ENCODE measurements at places on chromosomes 4 and X.
A peak's percentile ranks its signal among the peaks of the same experiment; 100 is the strongest.

DNA sequence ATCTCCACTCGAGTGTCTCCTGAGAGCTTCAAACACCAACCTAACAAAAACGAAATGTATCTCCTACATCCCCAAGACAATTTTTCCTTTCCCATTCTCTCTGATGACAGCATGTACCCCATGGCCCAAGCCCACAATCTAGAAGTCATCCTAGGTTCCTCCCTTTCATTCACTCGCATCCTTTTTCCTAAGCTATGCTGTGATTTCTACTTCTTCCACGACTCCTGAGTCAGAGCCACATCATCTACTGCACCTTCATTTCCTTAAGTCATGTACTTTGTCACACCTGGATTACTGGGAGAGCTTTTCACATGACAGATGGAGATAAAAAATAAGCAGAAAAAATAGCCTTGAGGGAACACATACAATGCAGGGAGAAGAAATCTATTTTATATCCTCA lies 20.1 kb downstream of the C4orf36 start:
- no peak for DNase-seq

GRCh38 chrX:108001218-108001814 lies 19.1 kb upstream of the TEX13B start:
- no peak for DNase-seq

- DNase-seq: no peak
Measured at GRCh38 chr4:20544645-20545044, 155.6 kb upstream of the PACRGL start.

DNA sequence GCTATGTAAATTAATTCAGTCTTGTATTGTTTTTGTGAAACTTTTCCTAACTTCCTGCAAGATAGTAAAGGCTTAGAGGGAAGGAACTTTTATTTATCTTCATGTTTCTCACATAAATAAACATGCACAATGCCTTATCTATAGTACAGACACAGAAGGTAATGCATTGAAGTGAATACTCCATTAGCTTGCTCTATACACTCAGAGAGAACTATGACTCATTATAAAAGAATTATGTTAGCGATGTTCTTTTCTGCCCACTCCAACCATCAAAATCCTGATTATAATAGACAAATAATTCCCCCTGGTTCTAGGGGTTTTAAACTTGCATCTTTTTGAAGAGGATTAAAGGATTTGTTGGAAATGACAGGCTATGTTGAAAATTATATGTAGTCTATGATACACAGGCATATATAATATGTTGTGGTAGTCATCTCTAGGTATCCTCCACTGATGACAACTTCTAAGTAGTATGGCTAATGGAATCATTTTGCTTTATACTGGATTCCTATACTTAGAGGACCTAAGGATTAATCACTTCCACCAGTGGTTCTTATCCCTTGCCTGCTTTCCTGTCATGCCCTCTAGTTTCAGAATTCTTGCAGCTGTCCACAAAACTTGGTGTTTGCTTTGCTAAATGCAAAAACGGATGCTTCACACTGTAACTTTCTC lies 115.7 kb downstream of the NDST4 start:
- DNase-seq: no peak

- DNase-seq: no peak
Measured at GRCh38 chrX:139642241-139642927, 65.6 kb downstream of the MCF2 start.

DNA sequence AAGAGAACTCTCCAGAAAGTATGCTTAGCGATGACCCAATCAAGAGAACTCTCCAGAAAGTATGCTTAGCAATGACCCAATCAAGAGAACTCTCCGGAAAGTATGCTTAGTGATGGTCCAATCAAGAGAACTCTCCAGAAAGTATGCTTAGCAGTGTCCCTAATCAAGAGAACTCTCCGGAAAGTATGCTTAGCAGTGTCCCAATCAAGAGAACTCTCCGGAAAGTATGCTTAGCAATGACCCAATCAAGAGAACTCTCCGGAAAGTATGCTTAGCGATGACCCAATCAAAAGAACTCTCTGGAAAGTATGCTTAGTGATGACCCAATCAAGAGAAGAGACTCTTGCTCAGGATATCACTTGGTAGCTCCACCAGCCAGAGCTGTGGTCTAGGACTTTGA lies 92.5 kb downstream of the AFAP1 start:
- DNase-seq: no peak

GRCh38 chr4:182827954-182828353 lies 89.2 kb downstream of the DCTD start:
- no peak for DNase-seq

GRCh38 chr4:37453281-37453998 lies 208.9 kb downstream of the NWD2 start:
- peak; percentile 22 for DNase-seq

DNA sequence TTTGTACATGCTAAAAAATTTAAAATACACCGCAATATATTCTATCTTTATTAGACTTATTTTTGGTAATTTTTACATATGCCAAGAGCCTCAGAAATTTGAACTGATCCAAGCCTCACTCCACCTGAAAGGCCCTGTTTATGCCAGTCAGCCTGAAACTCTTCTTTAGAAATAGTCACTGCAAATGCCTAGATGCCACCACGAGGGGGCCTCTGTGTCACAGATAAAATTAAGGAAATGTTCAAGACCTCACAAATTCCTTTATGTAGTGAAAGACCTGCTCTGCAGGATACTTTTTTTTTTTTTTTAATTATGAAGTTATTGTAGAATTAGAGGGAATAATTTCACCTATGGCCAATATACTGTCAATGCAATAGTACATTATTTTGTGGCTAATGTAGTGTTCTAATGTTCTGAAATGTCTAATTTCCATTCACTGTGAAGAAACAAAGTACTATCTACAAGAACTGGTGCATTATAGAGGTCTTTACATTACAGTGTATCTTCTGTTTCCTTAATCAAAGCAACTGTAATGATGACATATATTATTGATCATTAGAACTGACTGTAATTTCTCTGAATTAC lies 69.8 kb downstream of the DTHD1 start:
- DNase-seq: peak; percentile 13

GRCh38 chr4:147735413-147736301 lies 3.8 kb downstream of the ARHGAP10 start:
- DNase-seq: no peak

DNA sequence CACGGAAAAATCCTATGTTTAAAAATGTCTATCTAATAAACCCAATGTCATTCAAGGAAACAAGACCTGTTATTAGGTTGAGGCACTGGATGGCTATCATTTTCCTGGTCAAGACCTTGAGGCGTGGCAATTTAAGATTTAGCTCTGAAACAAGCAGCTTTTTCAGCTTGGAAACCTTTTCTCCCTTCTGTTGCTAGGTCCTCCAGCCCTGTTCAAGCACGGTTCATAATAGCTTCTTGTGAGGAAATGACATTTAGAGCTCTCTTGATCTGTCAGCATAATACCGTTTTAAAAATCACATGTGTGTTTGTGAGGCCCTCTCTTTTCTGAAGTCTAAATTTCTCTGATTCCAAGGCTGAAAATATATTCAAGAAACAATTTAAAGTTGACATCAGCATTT lies 133.6 kb upstream of the GRPR start:
- no peak for DNase-seq

GRCh38 chr4:6112606-6113290 lies 87.6 kb downstream of the JAKMIP1 start:
- DNase-seq: no peak

DNA sequence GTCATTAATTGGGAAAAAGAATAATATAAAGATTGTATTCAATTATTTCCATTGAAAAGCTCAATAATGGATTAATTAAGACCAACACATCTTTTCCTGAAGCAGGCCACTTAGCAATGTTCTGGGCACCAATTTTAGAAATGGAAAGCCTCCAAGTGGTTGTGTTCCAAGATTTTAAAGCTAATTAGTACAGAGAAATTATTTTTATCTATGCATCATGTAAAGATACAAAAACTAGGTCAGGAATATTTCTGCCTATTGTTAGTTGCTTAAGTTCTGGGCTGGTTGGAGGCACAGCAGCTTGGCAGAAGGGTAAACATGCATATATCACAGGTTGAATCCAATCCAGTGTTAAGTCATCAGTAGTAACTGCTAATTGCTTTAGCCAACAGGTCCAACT lies 101.9 kb downstream of the RASL11B start:
- DNase-seq: no peak

GRCh38 chr4:152513078-152513477 lies 22.8 kb downstream of the FBXW7 start:
- DNase-seq: no peak

DNA sequence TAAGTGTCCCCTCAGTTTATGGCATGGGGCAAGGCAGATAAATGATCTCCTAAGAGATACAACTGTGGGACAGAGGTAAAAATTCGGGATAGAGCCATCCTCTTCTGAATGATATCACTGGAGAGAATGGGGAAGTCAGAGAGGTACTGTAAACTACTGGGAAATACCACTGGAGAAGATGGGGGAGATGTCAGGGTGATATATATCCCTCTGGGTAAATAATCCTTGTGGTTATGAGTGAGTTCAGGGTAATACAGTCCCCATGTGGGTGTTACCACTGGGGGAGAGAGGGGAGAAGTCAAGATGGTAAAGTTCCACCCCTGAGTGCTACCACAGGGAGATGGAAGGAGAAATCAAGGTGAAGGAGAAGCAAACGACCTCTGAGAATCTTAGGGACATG lies 63.9 kb upstream of the ZNF81 start:
- no peak for DNase-seq

- DNase-seq: no peak
Measured at GRCh38 chr4:188110036-188110435, 633 bp upstream of the TRIML2 start.

GRCh38 chrX:45031830-45032378 lies 158.9 kb downstream of the KDM6A start:
- no peak for DNase-seq

GRCh38 chr4:59704616-59705015 lies 1495.5 kb upstream of the ADGRL3 start:
- no peak for DNase-seq

DNA sequence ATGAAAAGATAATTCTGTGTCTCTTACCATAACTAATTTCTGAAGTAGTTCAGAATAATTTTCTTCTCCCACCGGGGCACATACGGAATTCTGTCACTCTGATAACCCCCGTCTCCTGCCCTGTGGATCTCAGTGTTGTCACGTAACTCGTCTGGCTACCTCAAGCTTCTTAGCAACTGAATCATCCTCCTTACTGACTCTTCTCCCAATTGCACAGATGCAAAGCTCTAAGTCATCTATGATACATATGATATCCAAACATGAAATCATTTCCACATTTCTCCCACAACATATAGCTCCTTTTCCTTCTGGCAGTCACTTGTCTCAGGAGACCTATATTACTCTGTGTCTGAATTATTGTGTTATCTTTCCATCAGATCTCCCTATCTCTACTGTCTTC lies 1043.1 kb upstream of the TENM3 start:
- no peak for DNase-seq

DNA sequence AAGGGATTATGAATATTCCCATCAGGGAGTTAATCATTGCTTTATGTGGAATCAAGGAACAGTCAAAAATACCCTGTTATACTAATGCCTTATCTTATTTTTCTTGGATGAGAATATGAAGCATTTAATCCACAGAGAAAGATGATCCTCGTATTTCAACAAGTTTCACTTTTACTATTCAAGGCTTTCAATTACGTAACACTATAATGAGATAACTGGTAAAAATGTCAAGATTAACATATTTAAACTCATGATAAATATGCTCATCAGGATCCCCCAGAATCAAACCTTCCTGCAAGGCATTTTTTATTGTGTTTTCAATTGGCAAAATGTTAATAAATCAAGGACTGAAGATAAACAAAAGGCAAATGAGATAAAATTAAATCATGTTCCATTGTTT lies 5.1 kb downstream of the ZXDA start:
- no peak for DNase-seq

DNA sequence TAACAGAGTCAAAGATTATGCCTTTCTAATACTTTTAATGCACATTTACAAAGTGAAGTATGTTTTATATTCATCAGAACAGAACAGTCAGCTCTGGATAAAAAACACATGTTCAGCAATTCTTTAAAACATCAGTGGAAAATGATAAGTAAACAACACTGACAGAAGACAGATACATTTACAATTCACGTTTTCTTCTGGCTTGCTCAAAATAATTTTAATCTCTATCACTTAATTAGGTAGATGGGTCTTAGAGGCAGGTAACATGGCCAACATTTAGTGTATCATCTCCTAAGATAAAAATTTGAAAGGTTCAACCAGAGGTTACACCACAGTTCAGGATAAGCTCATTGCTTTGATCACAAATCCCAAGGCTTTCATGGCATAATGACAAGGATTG lies 156.8 kb upstream of the MAB21L2 start:
- DNase-seq: no peak

DNA sequence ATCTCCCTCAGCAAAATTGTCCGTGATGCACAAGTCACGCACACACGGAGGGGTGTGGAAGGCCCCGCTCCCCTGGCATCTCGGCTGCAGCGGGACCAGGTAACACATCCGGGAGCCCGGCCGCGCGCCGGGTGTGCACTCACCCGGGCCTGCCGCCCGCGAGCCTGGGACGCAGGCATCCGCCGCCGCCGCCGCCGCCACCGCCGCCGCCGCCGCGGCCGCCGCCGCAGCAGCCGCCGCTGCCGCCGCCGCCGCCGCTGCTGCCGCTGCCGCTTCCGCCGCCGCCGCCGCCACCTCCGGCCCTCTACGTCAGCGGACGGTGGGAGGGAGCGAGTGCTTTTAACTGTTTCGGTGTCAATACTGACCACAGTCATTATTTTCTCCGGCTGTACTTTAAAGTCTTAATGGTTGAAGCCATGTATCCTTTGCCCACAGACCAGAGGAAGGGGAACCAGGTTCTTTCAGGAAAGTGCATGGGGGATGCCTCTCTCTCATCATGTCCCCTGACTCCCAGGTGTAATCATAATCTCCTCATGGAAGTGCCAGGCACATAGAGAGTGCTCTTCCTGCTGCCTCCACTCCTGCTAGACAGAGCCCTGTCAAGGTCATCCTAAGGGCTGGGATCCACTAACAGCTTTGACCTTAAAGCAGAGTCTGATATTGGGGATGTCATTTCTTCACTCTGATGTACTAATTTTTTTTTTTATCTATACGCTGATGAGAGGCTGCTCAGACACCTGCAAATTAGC lies 38.0 kb downstream of the MAGEE2 start:
- peak; percentile 1 for DNase-seq

DNA sequence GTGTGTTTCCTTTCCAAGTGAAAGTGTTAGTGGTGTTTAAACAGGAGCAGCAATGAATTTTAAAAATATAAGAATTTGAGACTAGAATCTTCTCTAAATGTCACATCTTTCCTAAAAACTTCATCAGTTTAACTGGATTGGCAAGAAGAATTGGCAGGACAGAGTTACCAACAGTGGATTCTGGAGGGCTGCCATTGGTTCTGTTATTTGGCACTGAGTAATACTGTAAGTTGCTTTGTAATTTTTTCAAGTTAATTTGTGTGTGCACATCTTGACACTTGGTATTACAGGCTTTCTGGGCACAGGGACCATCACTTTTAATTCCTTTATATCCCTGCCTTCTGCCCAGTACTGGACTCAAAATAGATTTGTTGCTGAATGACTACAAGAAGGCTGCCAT lies 4.5 kb upstream of the GPRIN3 start:
- no peak for DNase-seq

DNA sequence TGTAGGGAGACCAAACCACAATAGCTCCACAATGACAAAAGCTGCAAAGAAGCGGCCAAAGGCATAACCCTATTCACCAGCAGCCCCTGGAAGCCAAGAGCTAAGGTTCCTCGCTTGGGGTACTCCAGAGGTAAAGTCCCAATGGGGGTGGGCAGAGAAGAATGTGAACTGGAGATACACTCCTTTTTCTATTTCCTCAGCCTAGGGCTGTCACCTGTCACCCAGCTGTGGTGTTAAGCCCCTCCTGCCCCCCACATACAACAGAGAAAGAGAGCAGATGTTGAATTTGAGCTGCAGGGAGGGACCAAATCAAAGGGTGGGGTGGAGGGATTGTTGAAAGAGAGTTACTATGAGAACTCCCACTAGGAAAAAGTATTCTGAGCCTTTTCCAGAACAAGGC lies 26.1 kb downstream of the AMOT start:
- no peak for DNase-seq
